ENCODE measurements at places on chromosomes 3 and 15.

DNA sequence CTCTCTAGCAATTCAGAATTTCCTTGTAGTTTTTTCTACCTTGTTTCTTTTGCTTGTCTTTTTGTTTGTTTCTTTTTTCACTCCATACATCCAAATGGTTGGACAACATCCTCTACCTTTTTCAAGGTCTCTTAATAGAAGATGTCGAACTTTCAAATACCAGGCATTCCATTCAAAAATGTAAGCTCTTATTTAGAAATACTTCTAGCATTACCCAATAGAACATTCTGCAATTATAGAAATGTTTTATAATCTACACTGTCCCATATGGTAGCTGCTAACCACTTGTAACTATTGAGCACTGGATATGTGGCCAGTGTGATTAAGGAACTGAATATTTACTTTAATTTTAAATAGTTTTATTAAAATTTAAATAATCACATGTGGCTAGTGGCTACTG lies 196.2 kb upstream of the MRPL3 start:
- no peak for DNase-seq

GRCh38 chr15:44435893-44436667 lies 8.7 kb downstream of the CTDSPL2 start:
- DNase-seq, result no peak

- no peak for DNase-seq
Measured at GRCh38 chr15:89767411-89767915, 8.7 kb upstream of the MESP2 start.

GRCh38 chr3:63354160-63354559 lies 76.1 kb downstream of the SYNPR start:
- DNase-seq, result no peak

DNA sequence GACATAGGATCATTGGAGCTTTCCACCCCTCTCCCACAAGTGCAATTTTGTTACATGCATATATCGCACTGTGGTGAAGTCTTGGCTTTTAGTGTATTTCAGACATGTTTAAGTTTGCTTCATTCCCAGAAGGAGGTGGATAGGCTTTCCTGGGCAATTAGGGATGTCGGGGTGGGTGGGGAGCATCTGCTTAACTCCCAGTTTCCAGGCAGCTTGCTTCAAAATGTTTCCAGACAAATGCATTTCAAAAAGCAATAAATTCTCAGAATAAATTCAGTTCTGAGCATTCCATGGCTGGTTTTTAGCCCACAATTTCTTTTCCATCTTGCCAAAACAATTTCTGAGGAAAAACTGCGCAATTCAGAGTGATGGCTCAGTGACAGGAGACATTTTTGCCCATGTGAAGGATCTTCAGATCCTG lies 227.7 kb upstream of the ZPLD1 start:
- DNase-seq, result no peak
